ENCODE measurements at places on chromosomes 2 and 18.

DNA sequence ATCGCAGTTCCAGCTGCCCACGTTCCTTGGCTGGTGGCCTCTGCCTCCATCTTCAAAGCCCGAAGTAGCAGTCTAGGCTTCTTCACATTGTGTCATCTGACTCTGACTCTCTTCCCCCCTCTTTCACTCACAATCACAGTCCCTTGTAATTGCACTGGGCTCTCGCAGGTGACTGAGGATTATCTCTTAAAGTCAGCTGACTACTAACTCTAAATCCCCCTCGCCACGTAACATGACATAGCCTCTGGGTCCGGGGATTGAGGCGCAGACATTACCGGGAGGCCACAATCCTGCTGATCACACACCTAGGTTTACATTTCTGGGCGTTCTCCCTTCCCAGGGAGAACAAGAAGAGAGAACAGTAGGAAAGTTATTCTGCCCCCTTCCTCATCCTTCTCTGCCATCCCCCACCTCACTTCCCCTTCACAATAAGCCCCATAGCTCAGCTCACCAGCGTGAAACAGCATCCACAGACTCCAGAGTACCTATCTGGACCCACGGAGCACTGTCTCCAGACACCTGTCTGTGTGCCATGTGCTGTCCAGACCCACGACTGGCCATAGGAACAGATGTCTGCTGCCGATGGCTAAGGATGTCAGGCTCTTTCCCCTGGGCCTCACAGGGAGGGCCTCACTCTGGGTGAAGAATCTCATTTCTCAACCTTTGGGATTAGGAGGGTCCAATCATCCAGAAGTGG, 64.3 kb upstream of the FZD7 start:
- DNase-seq = no peak

GRCh38 chr2:146853741-146854444, 990.9 kb upstream of the ACVR2A start:
- no peak for DNase-seq

- no peak for DNase-seq
Measured at GRCh38 chr18:75391279-75392225, 36.0 kb downstream of the SMIM21 start.

DNA sequence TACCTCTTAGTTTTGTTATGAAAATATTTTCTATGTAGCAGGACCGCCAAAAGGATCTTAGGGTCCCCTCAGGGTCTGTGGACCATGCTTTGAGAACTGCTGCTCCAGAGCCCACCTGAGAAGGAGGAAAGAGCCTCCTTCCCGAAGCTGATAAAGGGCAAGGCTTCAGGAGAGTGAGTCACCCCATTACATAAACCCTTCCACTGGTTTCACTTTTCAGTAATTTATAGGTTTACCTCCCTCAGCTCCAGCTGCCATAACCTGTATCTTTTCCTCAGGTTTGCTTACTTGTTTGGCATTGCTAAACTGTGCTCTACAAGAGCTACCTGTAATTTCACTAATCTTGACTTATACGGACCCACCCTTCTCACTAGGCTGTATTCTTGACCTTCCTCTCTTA, 6.6 kb downstream of the TTLL4 start:
- DNase-seq = no peak

DNA sequence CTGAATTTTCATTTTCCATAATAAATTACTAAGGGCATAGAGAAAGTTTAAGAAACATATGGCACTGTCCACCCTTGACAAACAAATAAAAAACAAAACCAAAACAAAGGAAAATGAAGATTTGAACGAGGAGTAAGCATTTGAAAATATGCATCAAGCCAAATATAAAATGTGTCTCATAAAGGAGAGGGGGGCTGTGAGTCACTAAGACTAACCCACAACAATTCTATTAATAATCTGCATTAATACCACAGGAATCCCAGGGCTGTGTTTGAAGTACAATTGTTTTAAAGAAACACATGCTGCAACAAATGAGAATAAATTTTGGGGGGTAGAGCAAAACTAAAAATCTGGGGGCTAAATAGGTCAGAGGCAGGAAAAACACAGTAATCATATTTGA, 53.8 kb upstream of the STK17B start:
- DNase-seq = no peak

Data from CD8-positive, alpha-beta memory T cell (primary cell).